ENCODE measurements at places on chromosomes 1 and 21. TPM values are rescaled to one million over a fixed set of nuclear protein-coding genes. Genes with fewer than 3 reads are reported as not detected.
A peak's percentile ranks its signal among the peaks of the same experiment; 100 is the strongest.

The DCDC2B gene
- not detected for total RNA-seq

DNA sequence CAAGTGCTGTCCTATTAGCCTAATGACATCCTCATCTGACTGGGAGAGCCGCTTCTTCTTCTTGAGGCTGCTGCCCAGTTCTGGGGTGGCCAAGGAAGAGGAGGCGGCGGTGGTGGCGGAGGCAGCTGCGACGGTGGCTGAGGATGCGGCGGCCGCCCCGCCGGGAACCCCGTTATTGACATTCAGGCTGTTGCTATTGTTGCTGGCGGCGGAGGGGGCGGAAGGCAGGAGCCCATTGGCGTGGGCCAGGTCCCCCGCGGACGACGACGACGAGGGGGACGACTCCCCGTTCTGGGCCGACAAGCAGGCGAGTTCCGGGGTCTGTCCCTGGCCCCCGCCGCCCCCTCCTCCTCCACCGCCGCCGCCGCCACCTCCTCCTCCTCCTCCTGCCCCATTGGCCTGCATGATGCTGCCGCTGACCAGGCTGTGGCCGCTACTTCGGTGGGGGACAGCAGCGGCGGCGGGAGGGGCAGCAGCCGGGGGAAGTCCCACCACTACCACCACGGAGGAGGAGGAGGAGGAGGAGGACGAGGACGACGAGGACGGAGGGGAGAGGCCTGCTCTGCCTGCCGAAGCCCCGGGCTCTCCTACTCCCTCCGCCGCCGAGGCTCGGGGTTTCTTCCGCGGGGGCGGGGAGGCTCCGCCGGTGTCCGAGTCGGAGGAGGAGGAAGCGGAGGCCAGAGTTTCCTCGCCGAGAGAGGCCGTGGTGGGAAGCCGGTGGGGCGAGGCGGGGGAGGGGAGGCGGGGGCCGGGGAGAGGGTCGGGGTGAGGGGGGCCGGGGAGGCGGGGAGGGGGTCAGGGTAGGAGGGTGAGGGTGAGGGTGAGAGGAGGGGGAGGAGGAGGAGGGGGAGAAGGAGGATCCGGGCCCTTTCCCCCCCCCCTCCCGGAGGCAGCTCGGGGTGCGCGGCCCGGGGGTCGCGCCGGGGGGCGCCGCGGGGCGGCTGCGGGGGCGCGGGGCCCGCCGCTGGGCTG, 610 bp downstream of the WDR26 start:
- DNase-seq, result peak; percentile 41

DNA sequence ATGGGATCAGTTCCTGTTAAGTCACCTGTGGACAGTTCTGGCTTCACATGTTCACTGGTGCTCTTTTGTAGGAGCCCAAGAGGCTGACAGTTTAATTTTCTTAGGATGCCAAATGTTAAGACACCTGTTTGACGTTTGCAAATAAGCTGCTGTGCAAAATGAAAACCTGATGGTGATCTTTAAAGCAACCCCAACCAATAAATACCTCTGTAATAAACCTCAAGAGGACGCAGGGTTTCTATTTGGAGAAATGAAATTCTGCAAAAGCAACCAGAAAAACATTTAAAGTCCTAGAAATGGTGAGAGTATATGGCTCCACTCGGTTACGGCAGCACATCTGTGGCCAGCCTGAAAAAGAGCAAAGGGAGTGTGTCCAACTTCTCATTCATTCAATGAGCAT, 5.7 kb upstream of the RHEX start:
- DNase-seq, result no peak

- DNase-seq, result no peak
These were observed 7.0 kb downstream of the DENND4B start for GRCh38 chr1:153939476-153939875.

- no peak for DNase-seq
These were observed 49.5 kb downstream of the FGGY start for GRCh38 chr1:59346429-59346828.

DNA sequence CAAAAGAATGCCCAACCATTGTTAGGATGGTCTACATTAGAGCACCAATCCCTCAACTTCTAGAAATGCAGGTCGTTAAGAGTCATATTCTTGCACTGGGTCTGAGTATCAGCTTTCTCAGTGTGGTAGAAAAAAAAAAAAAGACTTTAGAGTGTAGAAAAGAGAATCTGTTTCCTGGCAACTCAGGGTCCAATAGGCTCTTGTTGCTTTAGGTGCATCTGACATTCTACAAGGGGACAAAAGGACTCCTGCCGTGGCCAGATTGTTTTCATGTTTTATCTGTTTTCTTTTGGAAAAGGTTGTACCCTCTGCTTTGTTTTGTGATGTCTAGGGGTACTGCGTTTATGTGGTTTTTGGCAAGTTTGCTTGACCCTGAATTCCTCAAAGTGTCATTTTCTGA, 105.4 kb upstream of the KCNK2 start:
- DNase-seq, result no peak

- DNase-seq, result no peak
These were observed 12.0 kb upstream of the GIPC2 start for GRCh38 chr1:78033797-78034172.

The TBX19 gene
- total RNA-seq, result 1.2 TPM

GRCh38 chr1:107535091-107535490, 394.3 kb downstream of the NTNG1 start:
- peak; percentile 37 for DNase-seq

DNA sequence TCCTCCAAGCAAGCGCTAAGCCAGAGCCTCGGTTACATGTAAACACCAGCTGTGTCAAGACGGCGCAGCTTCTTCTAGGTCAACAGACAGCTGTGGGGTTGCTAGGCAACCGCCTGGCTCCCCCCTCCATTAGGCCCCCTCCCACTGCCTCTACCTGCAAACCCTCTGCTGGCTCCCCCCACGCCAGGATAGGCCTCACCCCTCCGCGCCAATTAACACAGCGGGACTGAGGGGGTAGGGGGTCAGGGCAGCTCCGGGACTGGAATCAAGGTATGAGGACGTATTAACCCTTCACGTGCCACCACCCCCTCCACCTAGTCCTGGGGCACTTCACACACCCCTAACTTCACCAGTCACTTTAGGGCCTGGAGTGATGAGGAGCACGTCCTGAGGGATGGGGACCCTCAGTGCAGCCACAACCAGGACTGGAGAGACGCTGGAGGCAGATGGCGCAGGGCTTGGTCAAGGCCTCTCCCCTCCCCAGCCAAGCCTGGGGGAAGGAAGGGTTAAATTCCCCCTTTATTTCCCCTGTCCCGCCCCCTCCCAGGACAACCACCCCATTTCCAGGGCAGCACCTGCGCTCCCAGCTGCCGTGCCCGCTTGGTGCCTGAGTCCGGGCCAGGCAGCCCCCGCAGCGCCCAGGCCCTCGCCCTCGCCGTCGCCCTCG, 37.4 kb upstream of the WASF2 start:
- peak; percentile 97 for DNase-seq

- DNase-seq, result peak; percentile 59
These were observed at the start of gene GNG4 for GRCh38 chr1:235649368-235650163. TSS of gene GNG4 (minus strand) at chr1:235649784. CDS start at chr1:235583838, 65,946 bp downstream.

GRCh38 chr21:29418813-29419212, 120.1 kb downstream of the BACH1 start:
- DNase-seq, result no peak

DNA sequence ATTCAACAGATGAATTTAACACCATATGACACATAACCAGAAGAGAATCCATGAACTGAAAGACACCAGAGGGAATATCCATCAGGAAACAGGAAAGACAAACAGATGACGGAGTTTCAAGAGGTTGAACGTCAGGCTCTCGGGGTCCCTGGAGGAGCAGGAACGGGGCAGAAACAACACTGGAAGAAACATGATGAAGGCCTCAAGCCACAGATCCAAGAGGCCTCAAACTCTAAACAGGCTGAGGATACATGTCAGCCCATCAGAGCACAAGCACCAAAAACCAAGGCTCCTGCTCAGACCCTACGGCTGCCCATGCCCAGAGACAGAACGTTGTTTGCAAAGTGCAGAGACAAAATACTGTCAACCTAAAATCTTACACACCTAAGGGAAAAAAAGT, 7.0 kb downstream of the INTS11 start:
- no peak for DNase-seq

The NHLH2 gene
- 0.21 TPM for total RNA-seq

The RIMKLA gene
- 1.4 TPM for total RNA-seq

The A3GALT2 gene
- not detected for total RNA-seq

The ADCY10 gene
- 0.21 TPM for total RNA-seq

- DNase-seq, result peak; percentile 60
These were observed 86.1 kb upstream of the POU3F1 start for GRCh38 chr1:38132681-38133080.

The ADORA1 gene
- 1.8 TPM for total RNA-seq

GRCh38 chr1:41379738-41380130, 18.5 kb downstream of the FOXO6 start:
- DNase-seq, result peak; percentile 49

- peak; percentile 89 for DNase-seq
These were observed 12.6 kb upstream of the ACTL8 start for GRCh38 chr1:17742583-17742982.

The PCP4L1 gene
- total RNA-seq, result 4.9 TPM

GRCh38 chr1:117580882-117581281, 25.0 kb upstream of the TENT5C start:
- DNase-seq, result no peak

DNA sequence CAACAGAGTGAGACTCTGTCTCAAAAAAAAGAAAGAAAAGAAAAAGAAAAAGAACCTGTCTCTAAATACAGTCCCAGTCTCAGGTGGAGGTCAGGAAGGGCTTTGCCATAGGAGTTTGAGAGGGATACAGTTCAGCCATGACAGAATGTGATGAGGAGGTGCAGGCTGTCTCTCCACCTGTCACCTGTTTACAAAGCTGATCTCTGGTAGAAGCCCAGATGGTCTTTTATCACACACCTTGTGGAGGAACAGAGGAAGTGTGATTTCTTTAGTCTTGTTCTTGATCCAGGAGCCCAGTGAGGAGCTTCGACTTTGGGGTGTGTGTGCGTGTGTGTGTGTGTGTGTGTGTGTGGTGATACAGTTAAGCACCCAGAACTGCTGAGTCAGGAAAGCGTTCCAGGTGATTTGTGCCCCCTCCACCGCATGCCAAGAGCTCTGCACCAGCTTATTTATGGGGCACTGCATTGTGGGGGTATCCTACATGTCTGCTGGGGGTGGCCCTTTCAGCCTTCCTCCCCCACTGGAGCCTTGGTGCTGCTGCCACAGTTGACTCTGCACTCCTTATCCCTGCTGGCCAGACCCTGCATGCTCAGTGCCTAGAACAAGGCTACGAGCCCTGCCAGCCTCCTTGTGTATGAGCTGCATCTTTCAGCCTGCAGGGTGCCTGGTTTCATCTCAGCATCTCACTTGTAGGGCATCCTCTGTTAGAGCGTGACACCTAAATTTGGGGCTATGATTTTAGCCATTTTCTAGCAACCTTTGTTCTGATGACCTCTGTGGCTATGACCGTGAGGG, 19.3 kb downstream of the DOP1B start:
- no peak for DNase-seq

DNA sequence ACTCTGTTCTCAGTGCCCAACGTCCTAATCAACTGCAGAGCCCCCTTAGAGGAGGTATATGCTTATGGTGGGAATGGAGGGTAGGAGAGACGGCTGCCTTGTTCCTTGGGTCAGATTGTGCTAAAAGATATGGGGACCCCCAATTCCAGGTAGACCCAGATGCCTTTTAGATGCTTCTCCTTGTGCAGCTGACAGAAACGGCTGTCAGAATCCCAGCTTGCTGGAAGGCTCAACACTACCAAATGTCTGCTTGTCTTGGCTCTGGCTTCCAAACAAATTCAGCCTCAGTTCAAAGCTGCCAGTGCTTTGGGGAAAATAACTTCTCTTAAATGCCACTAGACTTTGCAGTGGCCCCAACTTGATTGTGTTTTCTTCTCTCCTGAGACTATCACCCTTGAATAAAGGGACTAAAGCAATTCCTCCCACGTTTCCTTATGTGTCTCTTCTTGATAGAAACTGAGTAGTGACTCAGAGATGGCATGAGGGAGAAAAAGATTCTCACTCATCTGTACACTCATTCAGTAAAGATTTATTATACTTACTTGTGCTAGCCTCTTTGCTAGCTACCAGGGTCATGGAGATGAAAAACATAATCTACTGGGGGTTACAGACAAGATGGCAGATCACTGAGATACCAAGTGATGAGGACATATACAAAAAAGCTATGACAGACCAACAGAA, 3.4 kb upstream of the RNF19B start:
- DNase-seq, result no peak

DNA sequence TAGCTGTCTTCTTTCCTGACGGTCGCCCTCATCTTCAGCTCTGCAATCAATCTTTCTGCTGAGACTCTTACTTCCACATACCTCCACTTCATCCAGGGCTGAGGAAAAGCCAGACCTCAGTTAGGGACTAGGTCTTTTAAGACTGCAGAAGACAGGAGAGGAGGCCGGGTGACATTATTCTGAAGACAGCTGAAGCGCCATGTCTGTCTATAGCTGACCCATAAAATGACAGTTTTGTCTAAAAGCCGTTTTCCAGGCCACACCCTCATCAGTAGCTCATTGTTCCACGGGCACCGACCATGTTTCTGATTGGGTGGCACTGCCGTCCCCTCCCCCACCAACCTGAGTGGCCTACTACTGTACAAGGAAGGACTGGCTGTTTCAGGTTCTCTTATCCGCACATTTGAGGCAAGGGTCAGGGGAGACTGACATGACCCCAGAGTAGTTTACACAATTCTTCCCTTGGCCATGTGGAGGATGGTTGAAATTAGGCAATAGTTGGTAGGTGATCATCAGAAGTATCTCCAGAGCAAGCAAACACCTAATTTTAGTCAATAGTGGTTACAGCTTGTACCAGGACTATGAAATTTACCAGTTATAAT, at the start of gene ADCY10:
TSS of gene ADCY10 (minus strand) at position 240 of the 602 bp plus-strand sequence. CDS start 8,994 bp downstream, outside the sequence.
- DNase-seq, result no peak

The DPT gene
- total RNA-seq, result 144 TPM

Data from tongue (tissue), 3 donors.